ENCODE measurements at places on chromosomes 2 and 18.
A peak's percentile ranks its signal among the peaks of the same experiment; 100 is the strongest.

DNA sequence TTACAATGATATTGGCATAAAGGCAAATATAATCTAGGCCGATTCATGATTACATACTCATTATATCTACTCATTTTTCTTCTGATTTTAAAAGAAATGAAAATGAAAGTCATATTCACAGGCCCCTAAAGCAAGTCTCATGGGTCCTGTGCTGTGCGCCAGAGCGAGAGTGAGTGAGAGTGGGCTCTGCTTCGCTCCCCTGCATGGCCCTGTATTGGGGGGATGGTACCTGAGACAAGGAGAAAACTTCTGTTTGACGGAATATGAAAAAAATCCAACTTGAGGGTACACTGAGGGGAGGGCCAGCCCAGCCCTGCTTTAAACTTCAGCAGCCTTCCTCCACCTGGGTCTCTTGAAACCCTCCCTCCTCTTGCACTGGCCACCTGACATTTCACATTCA is 81.4 kb upstream of the RGPD5 start:
- ATAC-seq: no peak

DNA sequence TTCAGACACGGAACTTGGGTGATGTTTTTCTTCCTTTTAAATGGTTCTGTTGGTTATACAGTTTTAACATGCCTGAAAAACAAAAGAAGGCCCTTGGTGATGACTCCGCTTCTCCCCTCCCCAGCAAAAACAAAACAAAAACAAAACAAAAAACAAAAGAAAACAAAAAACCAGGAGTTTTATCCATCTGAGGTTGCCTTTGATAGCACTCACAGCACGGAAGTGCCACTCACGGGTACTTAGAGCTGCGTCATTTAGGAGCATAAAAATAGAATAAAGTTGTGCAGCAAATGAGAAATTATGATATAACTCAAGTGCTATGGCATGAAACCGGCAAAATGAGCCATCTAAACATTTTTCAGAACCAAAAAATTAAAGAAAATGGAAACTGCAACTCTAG is 57.7 kb downstream of the ZEB2 start:
- no peak for ATAC-seq

DNA sequence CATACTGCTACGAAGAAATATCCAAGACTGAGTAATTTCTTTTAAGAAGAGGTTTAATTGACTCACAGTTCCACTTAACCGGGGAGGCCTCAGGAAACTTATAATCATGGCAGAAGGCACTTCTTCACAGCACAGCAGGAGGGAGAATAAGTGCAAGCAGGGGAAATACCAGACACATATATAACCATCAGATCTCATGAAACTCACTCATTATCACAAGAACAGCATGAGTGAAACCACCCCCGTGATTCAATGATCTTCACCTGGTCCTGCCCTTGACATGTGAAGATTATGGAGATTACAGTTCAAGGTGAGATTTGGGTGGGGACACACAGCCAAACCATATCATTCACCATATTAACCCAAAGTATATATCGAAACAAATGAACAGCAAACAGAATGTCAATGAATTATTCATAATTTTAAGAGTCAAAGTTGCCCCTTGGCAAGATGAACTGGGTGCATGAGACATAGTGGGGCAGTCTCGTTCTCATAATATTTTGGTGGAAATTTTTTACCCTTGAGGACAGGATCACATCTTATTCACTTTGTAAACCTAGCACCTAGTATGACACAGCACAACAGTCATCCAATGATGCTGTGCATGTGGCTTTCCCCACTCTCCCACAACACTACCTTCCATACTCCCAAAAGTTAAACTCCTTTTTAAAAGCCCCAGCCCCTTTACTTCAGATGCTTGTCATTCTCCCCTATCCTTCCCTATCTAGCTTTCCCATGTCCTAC is 425.3 kb downstream of the ZEB2 start:
- peak; percentile 77 for ATAC-seq

GRCh38 chr2:108637304-108637669 is 82.0 kb upstream of the RANBP2 start:
- ATAC-seq: peak; percentile 64

DNA sequence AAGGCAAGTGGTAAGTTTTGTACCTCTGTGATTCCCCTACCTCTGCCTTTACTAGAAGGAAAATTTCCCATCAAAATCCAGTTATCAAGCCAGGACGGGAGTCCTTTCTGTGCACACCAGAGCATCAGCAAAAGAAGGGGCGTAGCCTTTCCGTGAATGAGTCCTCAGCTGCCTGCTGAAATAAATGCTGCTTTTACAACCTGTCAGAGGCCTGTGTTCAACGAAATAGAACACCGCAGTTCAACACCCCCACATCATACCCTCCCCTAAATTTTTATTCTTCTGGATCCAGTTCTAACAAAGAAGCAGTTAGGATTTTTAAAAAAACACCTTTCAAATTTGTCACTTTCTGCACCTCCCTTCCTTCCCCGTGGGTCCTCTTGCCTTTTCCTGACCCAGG is 135.8 kb downstream of the SETBP1 start:
- ATAC-seq: no peak

DNA sequence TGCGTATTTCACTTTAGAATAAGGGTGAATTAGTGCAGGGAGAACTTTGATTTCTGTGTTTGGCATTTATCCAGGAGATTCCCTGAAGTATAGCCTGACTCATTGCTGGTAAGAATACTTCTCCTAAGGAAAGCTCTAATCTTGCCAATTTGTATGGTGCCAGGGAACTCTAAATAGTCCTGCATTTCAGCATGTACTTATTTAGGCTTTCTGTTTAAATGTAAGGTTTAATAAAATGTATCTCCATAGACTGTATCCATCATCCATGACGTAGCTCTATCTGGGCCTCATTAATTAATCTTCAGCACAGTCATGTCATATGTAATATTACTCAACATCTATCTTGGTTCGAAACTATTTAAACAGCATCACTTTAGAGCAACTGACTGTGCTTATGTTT is 127.7 kb downstream of the DOK6 start:
- ATAC-seq: no peak

GRCh38 chr2:119434664-119435063 is 3.0 kb downstream of the TMEM37 start:
- ATAC-seq: no peak

DNA sequence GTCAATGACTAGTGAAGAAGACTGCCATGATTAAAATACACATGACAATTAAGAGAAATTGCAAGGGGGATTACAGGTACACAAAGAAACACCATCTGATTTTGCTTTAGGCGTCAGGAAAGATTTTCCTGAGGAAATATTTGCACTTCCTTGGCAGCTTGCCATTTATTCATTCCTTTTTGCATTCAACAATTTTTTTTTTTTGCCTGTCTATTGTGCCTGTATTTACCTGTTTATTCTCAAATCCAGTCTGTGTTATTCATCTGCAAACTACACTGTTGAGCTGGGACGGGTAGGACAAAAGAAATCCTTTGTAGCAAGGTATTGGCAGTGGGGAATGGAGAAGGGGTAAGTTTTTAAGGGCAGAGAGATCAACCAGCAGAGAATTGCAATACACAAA is 31.8 kb downstream of the SMAD2 start:
- no peak for ATAC-seq

GRCh38 chr18:56380685-56381084 is 257.7 kb downstream of the TXNL1 start:
- ATAC-seq: no peak

DNA sequence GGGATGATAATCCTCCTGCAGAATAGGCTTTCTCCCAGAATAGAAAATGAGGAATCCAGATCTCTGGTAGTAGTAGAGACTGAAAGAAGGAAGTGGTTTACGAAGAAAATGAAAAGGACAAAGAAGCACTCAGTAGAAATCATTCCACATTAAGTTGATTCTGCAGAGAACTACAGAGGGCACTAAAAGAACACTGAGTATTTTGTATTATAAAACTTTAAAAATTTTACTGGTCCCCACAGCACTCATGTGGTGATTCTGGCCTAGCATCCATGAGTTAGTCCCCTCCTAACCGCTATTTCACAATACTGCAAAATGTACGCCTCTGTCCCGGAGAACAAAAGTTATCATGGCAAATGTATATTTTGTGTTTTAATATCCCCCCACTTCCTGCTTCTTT is 42.9 kb upstream of the SLC35F5 start:
- ATAC-seq: no peak

DNA sequence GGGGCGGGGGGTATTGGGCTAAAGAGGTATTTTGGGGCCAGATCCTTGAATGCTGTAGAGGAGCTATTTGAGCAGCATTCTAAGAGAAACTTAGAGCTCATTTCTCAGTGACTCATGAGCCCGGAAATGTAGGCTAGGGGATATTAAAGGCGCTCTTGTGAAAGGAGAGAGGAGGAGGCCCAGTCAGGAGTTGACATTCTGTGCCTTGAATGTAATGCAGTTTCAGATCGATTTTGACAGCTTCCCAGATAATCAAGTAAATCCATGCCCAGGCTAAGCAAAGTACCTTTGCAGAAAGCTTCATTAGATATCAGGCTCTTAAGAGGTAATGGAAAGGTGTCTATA is 1.5 kb downstream of the CAB39 start:
- peak; percentile 75 for ATAC-seq

GRCh38 chr2:98252038-98252773 is 94.0 kb upstream of the CNGA3 start:
- ATAC-seq: no peak

DNA sequence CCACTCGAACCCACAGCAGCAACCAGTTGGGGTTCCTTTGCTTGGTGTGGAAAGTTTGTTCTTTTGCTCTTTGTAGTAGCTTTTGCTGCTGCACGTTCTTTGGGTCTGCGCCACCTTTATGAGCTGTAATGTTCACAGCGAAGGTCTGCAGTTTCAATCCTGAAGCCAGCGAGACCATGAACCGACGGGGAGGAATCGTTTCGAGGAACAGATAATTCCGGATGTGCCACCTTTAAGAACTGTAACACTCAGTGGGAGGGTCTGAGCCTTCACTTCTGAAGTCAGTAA is 14.3 kb downstream of the GPR17 start:
- no peak for ATAC-seq

DNA sequence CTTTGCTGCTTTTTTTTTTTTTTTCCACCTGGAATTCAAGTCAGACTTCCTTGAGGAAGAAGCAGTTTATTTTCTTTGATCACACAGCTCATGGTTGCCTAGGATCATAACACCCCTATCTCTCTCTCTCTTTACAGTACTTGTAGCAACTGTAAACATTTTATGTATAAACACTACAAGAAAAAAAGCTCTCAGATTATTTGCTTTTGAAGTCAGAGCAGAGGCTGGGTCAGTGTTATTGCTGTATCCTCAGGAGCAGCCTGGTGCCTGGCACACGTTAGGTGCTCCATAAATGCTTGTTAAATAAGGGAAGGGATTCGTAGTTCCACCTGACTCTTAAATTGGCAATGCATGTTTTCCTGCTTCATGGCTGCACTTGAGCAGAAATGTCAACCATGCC is 221.2 kb downstream of the TGIF1 start:
- no peak for ATAC-seq

GRCh38 chr2:41836948-41837347 is 210.9 kb upstream of the PKDCC start:
- ATAC-seq: no peak

GRCh38 chr18:5444269-5444668 is 99.5 kb downstream of the EPB41L3 start:
- no peak for ATAC-seq

DNA sequence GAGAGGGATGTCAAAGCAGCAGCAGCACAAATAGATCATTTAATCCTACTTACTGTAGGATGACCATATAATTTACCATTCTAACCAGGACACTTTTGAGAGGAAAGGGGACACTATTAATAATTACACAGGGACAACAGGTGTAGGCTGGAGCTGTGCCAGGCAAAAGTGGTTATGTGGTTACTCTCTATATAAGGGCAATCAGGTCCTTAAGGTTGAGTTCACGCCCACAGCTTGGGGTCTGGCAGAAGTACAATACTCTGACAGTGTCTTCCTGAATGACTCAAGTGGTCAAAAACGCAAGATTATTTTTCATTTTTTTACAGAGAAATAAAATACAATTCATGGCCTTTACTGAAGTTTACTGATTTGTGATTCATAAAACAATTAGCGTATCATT is 2.8 kb downstream of the PREPL start:
- no peak for ATAC-seq

DNA sequence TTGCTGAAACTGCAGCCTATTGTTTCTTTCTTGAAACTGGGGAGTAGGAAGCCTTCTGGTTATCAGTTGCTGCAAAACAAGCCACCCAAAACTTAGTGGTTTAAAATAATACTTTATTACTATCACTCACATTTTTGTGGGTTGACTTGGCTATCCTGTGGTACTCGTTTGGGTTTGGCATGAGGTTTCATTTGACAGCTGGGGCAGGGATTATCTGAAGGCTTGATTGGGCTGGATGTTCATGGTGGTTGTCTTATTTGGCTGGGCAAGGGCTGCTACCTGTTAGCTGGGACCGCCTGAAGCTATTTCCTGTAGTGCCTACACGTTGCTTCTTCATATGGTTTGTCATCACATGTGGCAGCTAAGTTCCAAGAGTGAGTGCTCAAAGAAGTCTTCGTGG is 122.3 kb downstream of the PLCL1 start:
- peak; percentile 40 for ATAC-seq

- ATAC-seq: peak; percentile 83
These were observed 32.2 kb downstream of the ZAP70 start for GRCh38 chr2:97745474-97746174.

GRCh38 chr2:36800381-36800780 is 103.9 kb downstream of the VIT start:
- peak; percentile 84 for ATAC-seq

- no peak for ATAC-seq
These were observed 47.3 kb downstream of the RFTN2 start for GRCh38 chr2:197628043-197628500.

GRCh38 chr2:61404438-61404837 is 66.4 kb downstream of the USP34 start:
- no peak for ATAC-seq

- peak; percentile 86 for ATAC-seq
These were observed 63.6 kb downstream of the SLC35F5 start for GRCh38 chr2:113692698-113693428.

DNA sequence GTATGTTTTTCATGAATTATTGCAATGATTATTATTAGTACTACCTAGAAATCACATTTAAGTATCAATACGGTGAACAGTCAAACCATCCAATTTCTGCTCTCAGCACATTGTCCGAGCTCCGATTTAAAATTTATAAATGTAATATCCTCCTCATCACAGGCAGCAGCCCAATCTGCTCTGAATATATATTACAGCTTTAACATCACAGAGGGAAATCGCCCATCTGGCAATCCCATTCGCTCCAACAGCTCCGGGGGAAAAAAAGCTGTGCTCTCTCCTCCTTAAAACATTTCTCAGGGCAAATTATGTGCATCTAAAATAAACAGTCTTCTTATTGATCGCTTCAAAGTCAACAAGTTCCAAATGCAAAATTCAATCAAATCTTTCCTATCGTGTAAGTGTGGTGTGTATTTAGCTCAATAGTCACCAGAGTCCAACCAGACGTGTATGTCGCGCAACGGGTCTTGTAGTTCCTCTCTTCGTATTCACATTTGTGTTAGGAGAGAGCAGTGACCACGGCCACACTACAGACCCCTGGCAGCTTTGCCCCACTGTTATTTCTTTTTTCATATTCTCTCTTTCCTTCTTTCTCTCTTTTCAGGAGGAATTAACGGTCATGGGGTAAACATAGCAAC is 2.4 kb downstream of the FIGN start:
- no peak for ATAC-seq
